Vagina (tissue), 2 donors: ENCODE measurements at places on chromosomes 4 and X.

- no peak for DNase-seq
Observed at GRCh38 chr4:25351777-25352416, 25.2 kb upstream of the ANAPC4 start.

DNA sequence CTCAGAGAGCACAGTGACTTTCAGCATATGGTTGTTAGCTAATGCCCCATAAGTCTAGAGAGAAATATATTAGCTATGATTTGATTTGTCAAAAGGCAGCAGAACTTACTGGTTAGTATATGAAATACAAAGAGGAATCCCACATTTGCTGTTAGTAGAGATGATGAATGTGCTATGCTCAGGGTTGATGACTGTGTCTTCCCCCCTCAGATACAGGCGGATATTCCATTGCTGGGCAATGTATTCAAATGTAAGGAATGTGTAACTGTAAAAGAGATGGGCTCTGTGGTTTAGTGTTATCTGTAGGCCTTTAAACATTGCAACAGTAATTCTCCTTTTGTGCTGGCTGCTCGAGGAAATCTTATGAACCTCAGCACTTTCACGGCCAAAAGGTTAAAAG, 528.9 kb upstream of the ARX start:
- no peak for DNase-seq

DNA sequence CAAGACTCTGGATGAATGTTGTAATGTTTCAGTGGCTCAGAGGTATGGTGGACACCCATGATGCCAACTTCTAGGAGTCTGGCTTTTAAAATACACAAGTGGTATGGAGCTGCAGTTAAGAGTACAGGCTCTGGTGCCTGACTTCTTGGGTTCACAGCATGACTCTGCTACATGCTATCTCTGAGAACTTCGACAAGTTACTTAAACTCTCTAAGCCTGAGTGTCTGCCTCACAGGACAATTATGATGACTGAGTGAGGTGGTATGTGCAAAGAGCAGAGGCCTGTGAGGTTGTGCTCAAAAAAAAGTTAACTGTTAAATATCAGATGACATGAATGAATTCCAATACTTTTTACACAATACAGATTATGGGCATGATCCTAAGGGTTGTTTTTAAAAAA, 90.9 kb upstream of the SRD5A3 start:
- DNase-seq, result no peak

DNA sequence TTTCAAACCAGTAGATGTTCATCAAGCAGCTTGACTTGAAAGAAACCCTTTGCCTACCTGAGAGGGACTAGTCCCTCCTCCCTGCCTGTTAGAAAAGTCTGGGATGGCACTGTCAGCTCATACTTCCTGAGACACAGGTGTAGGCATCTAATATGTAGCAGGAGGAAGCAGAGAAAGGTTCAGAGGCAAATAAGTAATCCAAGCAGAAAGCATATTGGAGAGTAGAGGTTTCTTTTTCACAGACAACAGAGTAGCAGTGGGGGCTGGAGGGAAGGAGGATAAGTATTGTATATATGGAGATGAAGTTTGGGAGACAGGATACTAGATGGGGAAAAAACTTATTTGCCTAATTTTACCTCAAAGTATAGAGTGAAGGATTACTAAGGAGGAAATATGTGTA, 81.5 kb downstream of the FNIP2 start:
- no peak for DNase-seq

DNA sequence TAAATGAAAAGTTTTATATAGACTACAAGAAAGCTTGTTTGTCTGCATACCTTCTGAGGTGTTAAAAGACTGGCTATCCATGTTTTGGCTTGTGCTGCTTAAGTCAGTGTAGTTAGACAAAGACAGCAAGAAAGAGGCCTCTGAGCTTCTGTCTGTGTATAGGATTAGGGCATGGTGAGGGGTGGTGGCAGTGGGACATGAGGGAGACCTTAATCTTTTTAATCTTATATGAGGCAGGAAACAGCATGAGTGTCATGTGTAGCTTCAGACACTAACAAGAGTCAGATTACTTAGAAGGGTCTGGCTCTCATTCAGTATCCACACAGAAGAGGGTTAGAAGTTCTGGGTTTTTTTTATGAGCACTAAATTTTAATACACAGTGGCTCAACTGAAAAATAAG, 213.3 kb downstream of the GABRG1 start:
- no peak for DNase-seq

DNA sequence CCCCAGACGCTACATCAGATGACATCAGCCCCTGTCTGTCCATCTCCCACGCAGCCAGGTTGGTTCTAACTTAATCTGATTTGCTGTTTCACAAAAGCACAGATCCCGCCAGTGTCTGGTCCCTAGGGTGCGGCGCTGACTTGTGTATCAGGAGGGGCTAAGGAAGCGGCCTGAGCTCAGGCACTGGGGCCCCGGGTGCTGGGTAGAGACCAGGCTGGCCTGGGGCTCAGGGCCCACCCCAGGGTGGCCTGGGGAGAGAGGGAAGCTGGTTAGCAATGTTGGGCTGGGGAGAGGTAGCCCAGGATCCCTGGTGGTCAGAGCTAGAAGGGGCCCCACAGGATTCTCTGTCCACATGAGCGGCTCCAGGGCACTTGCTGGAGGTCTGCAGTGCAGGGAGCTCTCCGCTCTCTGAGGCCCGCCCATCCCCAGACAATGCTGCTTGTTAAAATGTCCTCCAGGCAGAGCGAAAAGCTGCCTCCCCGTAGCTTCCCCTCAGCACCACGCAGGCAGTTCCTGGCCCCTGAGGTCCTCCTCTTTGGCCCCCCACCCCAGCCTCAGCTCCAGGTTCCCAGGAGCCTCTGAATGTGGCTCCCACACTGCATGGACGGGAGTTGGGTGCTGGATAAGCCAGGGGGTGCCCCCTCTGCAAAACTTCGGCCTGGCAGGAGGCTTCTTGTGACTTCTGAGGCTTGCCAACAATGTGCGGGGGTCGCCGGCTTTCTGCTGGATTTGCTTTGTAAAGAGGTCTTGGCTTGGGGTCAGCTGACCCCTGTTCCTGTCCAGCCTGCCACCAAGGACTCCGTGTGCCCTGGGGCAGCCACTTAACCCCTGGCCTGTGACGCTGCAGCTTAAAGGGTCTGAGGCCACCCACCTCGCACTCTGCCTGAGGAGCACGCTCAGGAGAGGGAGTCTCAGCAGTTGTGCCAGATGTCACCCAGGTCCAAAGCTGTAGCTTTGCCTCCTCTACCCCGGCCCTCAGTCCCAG, 112.9 kb downstream of the CPZ start:
- no peak for DNase-seq

DNA sequence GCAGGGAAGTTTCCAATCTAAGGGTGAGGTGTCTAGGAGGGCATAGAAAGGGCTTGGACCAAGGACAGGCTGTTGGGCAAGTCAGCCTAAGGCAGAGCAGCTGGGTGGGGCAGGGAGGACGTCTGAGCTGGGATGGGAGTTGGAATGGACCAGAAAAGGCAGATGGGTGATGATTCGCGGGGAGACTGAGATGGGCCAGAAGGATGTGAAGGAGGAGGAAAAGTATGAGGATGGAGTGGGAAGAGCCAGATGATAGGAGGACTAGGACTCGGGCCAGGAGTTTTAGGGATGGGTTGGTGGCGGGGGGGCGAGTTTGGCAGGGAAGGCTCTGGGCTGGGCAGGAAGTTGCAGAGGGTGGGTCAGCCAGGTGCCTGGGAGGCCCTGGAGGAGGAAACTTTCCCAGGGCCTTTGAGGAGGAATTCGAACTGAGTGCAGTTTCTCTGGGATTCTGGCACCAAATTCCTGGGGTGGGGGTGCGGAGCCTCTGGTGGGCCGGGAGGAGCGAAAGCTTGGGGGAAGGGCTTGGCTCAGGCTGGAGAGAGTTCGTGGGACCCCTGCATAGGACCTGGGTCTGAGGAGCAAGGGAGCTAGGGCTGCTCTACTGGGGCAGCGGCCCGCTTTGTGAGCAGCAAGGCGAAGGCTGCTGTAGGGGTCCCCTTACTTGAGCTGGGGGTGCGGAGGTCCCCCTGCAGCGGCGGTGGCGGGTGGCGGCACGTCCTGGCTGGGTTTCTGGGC, 8.7 kb upstream of the TIMP1 start:
- DNase-seq, result no peak

DNA sequence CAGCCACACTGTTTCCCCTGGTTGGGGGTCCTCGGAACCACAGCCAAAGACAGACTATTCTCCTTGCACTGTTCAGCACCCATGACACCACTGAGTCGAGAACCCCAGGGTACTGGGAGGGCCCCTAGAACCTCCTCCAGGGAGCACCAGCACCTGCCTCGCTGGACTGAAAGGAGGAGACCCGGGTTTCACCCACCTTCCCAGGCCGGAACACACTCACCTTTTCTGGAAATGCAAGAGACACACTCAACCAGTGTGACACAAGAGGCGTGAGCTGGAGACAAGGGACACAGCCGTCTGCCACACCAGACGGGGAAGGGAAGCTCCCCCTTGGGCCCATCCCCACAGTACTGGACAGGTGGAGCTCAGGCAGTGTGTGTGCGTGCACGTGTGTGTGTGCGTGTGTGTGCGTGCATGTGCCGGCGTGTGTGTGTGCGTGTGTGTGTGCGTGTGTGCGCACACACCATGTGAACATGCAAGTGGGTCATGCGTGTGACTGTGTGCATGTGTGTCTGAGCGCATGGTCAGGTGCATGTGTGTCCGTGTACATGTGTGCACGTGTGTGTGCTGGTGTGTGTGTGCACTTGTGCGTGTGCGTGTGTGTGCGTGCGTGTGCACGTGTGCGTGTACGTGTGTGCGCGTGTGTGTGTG, 128.8 kb upstream of the NKX1-1 start:
- DNase-seq, result no peak

DNA sequence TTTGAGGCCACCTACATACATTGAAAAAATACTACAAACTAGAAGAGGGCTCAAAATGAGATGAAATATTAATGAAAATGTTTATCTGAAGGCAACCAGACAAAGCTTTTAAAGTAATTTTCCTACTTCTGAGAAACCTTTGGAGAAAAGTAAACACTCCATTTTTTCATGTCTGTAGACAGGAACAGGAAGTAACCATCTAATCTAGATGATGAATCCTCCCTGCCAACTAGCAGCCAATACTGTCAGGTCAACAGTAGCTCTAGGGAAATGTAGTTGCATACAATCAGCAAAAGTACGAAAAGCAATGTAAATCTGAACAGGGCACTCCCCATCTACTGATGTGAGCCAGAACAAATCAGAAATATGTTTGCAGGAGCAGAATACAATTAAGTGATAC, 49.0 kb downstream of the AMMECR1 start:
- DNase-seq, result no peak

- DNase-seq, result no peak
Observed at GRCh38 chr4:25966171-25966570, 52.2 kb downstream of the SMIM20 start.

- DNase-seq, result no peak
Observed at GRCh38 chr4:57104706-57105560, 5.3 kb downstream of the IGFBP7 start.

DNA sequence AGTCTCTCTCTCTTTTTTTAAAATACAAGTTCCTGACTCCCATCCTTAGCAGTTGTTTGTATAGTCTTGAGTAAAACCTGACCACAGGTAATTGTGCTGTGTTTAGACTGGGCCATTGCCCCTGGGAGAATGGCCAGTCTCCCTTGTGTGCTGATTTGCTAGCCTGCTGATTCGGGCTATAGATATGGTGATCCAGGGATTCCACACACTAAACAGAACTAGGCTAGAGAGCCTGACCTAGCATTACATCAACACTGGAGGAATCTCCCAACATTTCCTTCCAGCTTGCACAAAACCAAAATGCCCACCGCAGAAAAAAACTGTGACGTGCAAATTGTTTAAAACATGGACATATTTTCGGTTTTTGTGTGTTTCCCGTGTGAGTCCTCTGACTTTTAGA, 5.1 kb downstream of the UPRT start:
- DNase-seq, result no peak
